ENCODE measurements at places on chromosomes 6 and 20. TPM values are rescaled to one million over a fixed set of nuclear protein-coding genes. Genes with fewer than 3 reads are reported as not detected.

DNA sequence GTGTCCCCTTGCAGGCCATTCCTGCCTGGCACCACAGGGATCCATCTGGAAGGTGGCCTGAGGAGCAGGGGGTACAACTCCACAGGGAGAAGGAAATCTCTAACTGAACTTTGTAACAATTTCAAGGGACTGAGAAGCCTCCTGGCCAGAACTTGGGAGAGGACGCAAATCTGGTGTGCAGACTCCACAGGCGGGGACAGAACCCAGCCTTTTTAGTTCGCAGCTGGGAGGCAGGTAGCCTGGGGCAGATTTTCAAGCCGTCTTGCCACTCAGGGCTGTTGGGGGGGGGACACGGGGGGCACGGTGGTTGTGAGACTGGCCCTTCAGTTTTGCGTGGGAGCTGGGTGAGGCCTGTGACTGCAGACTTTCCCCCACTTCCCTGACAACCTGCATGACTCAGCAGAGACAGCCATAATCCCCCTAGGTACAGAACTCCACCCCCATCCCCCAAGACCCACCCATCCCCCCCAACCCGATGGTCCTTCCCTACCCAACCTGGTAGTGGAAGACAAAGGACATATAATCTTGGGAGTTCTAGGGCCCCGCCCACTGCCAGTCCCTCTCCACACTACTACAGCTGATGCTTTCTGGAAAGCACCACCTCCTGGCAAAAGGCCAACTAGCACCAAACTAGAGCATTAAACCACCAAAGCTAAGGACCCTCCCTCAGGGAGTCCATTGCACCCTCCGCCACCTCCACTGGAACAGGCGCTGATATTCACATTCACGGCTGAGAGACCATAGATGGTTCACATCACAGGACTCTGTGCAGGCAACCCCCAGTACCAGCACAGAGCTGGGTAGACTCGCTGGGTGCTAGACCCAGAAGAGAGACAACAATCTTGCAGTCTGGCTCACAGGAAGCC lies 3.0 kb upstream of the HUS1B start:
- DNase-seq = peak; percentile 38

DNA sequence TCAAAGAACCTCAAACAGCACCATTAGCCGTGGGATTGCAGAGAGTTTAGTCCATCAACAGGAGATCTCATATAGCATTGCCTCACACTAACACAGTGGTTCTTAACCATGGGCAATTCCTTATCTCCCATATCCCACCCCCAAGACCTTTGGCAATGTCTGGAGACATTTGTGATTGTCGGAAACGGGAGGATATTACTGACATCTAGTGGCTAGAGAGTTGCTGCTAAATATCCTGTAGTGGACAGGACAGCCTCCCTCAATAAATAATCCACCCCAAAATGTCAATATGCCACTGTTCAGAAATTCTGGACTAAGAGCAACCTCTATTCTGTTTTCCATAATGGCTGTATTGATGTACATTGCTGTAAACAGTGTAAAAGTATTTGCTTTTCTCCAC lies 210.1 kb upstream of the CCN2 start:
- no peak for DNase-seq

- DNase-seq = peak; percentile 79
Observed at GRCh38 chr20:51542033-51542570, 417 bp downstream of the NFATC2 start.

The HLA-DRB1 gene
- 12.7 TPM for total RNA-seq

All from activated CD4-positive, alpha-beta T cell treated with anti-CD3 and anti-CD28 coated beads for 36 hours (primary cell).